Fibroblast of skin of right biceps (primary cell): ENCODE measurements at places on chromosomes 5 and 9.

- DNase-seq: no peak
Measured at GRCh38 chr9:127496974-127497373, 45.7 kb downstream of the LRSAM1 start.

DNA sequence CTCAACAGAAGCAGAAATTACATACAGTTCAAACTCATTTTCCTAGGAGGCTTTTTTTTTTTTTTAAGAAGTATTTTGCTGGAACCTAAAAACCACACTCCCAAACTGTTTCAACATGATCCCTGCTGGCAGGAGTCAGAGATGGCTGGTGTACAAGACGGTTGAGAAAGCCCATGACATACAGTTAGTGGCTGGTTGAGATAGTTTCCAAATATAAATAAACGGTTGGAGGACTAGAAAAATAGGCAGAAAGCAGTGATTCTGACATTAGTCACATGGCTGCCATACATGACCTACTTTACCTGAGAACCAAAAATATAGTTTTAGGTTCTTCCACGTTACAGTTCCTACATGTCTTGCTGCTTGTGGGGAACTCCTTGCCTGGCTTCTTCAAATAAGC lies 31.7 kb upstream of the BASP1 start:
- peak; percentile 93 for DNase-seq

GRCh38 chr5:33629999-33630398 lies 189.2 kb downstream of the TARS1 start:
- DNase-seq: peak; percentile 53

DNA sequence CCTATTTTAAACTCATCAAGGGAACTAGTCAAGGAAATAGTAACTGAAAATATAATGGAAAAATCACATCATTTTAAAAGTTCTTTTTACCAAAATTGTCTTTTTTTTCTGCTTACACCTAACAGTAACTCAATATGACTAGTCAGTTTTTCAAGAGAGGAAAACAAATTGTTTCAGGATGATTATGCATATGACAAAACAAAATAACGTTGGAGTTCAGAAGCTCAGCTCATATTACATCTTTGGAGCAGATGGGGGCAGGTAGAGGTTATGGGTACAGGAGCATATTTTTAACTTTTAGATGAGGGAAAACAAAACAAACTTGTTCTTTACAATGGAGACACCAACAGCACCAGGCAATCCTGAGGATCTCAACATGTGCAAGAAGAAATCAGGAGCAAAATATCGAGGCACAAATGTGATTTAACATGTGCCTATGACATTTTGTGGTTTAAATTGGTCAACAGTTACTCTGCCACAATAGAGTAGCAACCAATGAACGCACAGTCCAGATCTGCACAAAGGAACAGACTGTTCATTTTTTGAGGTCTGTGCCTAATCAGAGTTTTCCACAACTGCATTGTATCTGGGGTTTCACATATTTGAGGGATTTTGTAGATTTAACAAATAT lies 659.0 kb downstream of the ANXA1 start:
- no peak for DNase-seq

- DNase-seq: no peak
Measured at GRCh38 chr9:96581786-96582185, 37.9 kb downstream of the CDC14B start.

GRCh38 chr5:66807743-66808142 lies 211.6 kb downstream of the MAST4 start:
- DNase-seq: peak; percentile 49

GRCh38 chr9:109894921-109895758 lies 115.1 kb downstream of the PALM2AKAP2 start:
- DNase-seq: peak; percentile 79

GRCh38 chr9:99828417-99829176 lies 6.9 kb downstream of the NR4A3 start:
- no peak for DNase-seq

DNA sequence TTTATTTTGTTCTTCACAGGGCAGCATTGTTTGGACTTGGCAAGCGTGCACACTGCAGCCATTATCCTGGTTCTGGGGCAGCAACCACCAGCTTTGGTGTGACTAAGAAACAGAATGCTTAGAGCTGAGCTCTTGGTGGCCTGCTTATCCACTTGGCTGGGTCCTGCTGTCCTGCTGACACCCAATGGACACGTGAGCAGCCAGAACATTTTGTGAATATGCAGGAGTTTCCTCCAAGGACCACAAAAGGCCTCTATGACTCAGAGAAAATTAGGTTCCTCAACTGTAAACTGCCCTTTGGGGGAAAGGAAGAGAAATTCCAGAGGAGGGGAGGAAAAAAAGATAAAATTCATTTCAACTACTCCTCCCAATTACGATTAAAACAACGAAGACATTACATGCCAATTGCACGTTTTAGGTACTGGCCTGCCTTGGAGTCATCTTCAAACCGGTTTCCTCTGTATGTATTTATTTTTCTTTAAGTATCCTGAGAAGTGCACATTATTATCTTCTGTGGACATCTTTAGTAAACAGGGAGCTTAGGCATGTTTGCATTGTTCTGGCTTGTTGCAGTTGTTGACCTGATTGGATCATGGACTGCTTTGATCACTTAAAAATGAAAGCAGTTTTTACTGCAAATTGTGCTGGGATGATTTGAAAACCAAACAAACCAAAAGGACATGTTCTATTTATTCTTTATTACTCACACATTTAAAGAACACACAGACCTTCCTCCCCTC lies 82.3 kb upstream of the TLE4 start:
- DNase-seq: peak; percentile 50

DNA sequence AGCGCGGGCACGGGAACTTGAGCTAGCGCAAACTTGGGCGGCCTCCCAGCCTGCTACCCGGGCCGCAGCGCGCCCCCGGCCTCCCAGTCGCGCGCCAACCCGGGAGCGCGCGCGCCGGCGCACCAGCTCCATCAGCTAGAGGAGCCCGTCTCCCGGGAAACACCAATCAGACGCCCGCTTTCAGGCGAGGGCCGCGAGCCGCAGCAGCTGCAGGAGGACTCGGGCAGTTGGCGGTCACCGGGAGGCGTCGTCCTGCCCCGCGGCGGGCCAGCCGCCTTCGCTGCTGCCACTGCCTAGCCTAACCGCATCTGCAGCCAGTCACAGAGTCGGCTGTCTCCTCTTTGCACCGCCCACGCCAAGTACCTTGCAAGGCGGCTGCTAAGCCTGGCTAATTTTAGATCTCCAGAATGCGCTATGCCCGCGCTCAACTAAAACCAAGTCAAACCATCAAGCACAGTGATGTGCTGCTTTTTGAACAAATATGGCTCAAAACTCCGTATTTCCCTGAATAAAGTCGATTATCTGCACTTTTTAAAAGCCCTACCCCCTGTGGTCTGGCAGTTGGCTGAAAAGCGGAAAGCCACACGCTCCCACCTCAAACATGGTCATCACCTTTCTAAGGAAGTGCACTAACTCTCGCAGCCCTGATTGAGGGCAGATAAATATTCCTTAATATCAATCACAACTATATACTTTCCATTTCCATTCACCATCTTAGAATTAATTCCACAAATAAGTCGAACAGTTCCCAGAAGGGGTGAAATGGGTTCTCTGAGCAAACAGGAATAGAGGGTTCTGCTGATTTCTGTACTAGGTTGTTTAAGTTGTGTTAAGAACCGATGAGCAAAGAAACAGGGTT lies 221.8 kb downstream of the MEF2C start:
- DNase-seq: peak; percentile 81

DNA sequence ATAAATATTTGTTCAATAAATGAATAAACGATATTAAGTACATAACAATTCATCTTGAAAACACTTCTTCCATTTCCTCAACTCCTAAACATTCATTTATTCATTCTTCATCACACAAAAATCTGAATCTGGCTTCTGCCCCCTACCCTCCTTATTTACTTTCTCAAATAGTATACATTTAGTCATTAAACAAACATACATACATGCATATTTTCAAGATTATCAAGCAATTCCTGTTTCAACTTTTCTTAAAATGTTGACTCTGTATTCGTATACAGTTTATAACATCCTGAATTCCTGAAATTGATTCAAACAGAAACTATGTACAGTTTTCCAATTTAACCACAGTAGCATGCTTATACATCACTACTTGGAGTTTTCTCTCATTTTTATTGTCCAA lies 129.0 kb downstream of the MUSK start:
- DNase-seq: peak; percentile 90

DNA sequence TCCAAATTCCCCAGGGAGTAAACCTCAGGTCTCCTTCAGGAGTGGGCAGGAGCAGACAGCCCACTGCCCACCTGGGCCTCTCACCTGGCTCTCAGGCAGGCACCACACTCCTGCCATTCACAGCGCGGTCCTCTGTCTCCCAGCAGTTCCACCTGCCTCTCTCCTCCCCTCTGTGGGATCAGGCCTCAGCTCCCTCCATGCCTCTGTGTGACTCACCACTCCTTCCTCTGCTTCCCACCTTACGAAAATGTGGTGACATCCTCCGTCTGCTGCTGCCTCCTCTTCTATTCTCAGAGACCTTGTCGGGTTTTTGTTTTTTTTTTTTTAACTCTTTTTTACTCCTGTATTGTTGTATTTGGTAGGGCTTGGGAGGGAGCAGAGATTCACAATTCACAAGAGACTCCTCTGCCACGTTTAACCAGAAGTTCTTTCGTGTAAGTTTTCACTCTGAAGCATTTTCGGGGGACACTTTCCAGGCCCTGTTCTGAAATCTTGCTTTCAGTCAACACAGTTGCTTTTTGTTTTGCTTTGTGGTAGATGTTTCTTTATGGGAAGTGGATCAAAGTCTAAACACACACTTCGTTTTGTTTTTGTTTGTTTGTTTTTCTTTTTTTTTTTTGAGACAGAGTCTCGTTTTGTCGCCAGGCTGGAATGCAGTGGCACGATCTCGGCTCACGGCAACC lies 21.1 kb upstream of the CDKN2AIPNL start:
- DNase-seq: peak; percentile 30

GRCh38 chr5:88401686-88402085 lies 133.0 kb upstream of the TMEM161B start:
- DNase-seq: no peak

GRCh38 chr5:44384816-44385215 lies 4.4 kb downstream of the FGF10 start:
- no peak for DNase-seq

- no peak for DNase-seq
Measured at GRCh38 chr5:150022681-150023080, 22.1 kb downstream of the HMGXB3 start.

DNA sequence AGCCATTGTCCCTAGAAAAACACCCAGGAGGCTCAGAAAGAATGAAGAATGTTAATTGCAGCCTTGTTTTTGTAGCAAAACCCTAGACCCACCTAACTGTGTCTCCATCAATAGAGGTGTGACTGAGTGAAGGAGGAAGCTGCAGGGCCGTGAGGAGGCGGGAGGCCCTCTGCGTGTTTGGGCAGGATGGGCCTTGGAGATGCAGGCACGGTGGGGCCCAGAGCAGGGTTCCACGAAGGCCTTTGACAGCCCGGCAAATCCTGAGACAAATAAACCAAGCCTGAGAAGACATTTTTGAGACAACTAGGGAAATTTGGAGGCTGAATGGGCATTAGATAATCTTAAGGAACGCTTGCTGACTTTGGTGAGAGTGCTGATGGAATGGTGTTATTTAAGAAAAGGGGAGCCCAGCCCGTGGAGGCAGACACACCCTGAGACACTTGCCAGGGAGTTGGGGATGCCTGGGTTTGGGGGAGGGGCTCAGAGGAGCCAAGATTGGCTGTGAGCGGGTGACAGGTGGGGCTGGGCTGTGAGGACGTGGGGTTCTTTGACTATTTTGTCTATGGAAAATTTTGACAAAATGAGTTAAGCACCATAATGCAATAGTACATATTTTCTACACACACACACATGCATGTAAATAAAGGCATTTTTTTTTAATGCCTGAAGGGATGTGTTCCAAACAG lies 48.8 kb downstream of the BARX1 start:
- DNase-seq: no peak

DNA sequence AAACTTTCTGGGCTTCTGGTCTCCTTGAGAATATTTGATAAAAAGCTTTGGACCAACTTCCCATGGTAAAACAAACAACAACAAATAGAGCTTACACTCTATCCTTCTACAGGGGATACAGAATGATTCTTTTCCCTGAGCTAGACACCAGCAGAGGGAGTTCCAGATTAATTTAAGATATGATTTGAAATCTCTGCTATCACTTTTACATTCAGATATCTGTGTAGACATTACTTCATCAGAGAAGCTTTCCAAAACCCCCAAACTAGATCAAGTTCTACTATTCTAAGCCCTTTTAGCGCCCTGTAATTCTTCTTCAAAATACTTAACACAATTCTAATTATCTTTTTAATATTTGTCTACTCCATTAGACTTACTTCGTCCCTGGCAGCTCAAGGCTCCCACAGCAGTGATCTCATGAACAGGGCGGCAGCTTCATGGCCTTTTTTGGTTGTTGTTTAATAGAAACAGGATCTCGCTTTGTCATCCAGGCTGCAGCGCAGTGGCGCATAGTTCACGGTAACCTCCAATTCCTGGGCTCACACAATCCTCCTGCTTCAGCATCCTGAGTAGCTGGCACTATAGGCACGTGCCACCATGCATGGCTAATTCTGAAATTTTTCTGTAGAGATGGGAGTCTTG lies 955 bp upstream of the GALNT12 start:
- no peak for DNase-seq

- DNase-seq: peak; percentile 62
Measured at GRCh38 chr5:143456952-143457547, 53.6 kb upstream of the NR3C1 start.

- peak; percentile 88 for DNase-seq
Measured at GRCh38 chr5:10595672-10596309, 31.9 kb downstream of the ANKRD33B start.

- no peak for DNase-seq
Measured at GRCh38 chr5:122014236-122014935, 52.6 kb downstream of the SRFBP1 start.
